T-helper 17 cell (primary cell): ENCODE measurements at places on chromosomes 2 and 18. TPM values are rescaled to one million over a fixed set of nuclear protein-coding genes. Genes with fewer than 3 reads are reported as not detected.

- no peak overlapping the region for H3K27ac ChIP-seq
- peaks cover 2% of the 10 kb centered on the region for H3K36me3 ChIP-seq
- H3K27me3 ChIP-seq: peaks cover 3% of the 10 kb centered on the region
- no peak for DNase-seq
Observed at GRCh38 chr2:172246649-172247048, 143.9 kb upstream of the DLX2 start.

Gene AMER3
- total RNA-seq: not detected

- peaks cover 5% of the 10 kb centered on the region for H3K27me3 ChIP-seq
- no peak overlapping the region for H3K27ac ChIP-seq
- no peaks in the 10 kb centered on the region for H3K4me1 ChIP-seq
- no peak for DNase-seq
Observed at GRCh38 chr2:220034426-220035130, 407.1 kb downstream of the SLC4A3 start.

GRCh38 chr18:48519431-48520100 is 19.3 kb upstream of the CTIF start:
- no peak overlapping the region for H3K4me3 ChIP-seq
- no peak for DNase-seq
- no peak overlapping the region for H3K27ac ChIP-seq
- peaks cover 2% of the 10 kb centered on the region for H3K36me3 ChIP-seq

Gene ACTR1B
- total RNA-seq: 98.0 TPM

GRCh38 chr2:26255759-26256384 is 11.1 kb downstream of the HADHB start:
- peaks cover 16% of the 10 kb centered on the region for H3K4me1 ChIP-seq
- DNase-seq: no peak
- H3K4me3 ChIP-seq: no peak overlapping the region
- H3K27me3 ChIP-seq: no peaks in the 10 kb centered on the region

GRCh38 chr2:100796499-100797100 is 23.3 kb upstream of the NPAS2 start:
- H3K36me3 ChIP-seq: peaks cover 2% of the 10 kb centered on the region
- no peak for DNase-seq
- H3K4me1 ChIP-seq: peaks cover 4% of the 10 kb centered on the region
- no peak overlapping the region for H3K4me3 ChIP-seq
- no peak overlapping the region for H3K27ac ChIP-seq

Gene ATP6V1B1
- not detected for total RNA-seq

Gene GKN2
- total RNA-seq: not detected

Gene GATA6
- total RNA-seq: not detected

DNA sequence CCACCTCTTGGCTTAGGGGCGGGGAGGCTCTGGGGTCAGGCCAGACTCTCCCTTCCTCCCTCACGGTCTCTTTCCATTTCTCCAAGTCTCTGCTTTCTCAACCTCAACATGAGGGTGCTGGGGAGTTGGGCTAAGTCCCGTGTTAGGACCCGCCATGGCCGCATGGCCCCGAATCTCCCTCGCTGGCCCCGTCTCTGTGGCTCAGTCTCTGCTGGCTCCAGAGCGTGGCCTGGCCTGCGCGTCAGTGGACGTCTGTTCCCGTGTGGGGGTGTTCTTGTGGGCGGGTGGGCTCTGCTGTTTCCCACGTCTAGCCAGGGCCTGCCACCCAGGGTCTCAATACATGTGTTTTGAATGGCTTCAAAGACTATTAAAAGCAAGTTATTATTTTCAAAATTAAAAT is 12.4 kb downstream of the ALLC start:
- DNase-seq: no peak
- H3K4me1 ChIP-seq: peaks cover 3% of the 10 kb centered on the region
- H3K27ac ChIP-seq: no peak overlapping the region
- H3K4me3 ChIP-seq: no peak overlapping the region
- H3K36me3 ChIP-seq: peaks cover 3% of the 10 kb centered on the region
